Right forelimb (tissue), 1 donor: ENCODE measurements at places on chromosomes 6 and 20.

GRCh38 chr6:24214984-24215383, 89.0 kb downstream of the NRSN1 start:
- no peak for DNase-seq

DNA sequence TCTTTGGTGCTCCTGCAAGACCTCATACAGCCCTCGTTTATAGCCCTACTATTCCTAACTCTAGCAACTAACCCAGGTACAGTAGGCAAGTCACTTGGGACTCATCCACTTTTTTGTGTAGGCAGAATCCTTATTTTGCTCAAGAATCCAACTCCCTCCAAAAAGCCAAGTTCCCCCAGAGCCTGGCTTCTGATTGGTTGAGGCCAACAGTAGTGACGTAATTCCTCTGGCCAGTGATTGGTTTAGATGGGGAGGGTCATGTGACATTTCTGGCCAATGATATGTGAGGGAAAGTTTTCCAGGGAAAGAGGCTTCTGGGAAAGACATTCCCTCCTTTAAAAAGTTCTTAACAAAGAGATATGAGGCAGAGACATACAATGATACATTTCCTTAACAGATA, 32.1 kb downstream of the KIAA1755 start:
- no peak for DNase-seq

DNA sequence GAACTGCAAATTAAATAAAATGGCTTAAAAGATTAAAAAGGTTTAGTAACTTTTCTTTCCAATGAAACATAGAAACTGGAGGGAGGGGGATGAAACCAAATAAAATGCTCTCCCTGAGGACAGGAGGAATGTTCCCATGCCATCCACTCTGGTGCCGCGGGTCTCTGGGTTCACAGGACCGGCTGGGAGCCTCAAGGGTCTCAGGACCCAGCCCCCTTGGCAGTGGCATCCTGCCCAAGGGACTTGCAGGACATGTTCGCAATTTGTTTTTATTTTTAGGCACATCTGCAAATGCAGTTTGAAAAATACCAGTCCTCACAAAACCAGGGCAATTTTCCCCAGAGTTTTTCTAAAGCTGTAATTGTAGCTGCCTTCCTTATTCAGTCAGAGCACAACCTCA, 7.5 kb downstream of the BEND3 start:
- no peak for DNase-seq

DNA sequence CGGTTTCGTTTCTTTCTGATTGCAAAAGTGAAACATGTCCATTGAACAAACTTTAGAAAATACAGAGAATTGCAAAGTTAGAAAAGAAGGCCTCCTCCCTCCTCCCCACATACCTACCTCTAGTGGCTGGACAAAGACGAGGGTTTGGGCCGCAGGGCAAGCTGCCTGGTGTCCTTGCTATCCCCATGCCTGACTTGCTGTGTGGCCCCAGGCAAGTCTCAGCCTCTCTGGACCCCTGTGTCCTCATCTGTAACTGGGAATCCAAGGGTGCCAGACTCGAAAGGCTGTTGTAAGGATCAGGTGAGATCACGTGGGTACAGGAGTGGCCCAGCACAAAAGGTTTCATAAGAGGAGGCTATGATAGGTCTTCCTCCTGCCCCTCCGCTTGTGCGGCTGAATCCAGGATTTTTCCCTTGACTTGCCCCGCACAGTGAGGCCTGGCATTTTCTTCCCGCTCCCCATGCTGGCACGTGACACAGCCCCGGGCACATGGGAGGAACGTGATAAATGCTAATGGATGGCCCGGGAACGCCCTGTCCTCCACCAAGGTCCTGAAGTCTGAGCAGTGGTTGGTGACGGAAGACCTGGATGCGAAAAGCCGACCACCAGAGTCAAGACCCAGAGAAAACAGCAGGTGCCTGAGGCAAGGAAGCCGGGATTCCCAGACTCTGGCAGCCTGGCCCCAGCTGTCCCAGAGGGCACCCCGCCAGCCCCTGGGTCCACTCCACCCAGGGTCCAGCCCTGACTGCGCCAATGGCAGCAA, 55.8 kb downstream of the UBE2V1 start:
- DNase-seq: no peak

GRCh38 chr6:15280961-15281360, 35.1 kb downstream of the JARID2 start:
- no peak for DNase-seq

DNA sequence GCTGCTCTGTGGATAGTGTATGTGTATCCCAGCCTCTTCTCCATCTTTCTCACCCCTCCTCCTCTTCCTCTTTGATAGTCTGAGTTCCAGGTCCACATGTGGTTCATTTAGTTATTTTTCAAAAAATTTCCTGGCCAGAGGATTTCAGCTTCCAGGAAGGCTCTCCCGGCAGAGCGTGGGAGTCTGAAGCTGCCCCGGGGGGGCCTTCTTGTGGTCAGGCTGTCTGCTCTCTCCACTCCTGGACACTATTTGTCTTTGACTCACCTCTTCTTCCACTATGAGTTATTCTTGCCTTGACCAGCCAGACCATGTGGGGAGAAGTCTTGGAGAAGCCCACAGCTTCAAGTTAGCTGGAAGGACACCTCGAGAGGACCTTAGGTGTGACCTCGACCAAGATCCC, 258.8 kb downstream of the CDC5L start:
- no peak for DNase-seq

DNA sequence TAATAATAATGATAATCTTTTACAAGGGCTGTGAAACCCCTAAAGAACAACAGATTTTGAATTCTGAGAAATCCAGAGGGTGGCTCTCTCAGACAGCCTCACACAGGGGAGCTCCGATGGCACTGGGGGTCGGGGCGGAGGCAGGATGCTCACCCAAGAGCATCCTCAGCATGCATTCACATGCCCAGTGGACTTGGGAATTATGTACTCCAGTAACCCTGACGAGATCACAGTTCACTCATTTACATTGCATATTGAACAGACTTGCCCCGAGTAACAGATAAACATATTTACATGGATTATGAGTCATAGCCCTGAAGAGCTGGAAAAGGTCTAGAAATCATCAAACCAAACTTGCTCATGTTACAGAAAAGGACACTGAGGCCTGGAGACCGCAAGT, 482.7 kb upstream of the JARID2 start:
- no peak for DNase-seq

DNA sequence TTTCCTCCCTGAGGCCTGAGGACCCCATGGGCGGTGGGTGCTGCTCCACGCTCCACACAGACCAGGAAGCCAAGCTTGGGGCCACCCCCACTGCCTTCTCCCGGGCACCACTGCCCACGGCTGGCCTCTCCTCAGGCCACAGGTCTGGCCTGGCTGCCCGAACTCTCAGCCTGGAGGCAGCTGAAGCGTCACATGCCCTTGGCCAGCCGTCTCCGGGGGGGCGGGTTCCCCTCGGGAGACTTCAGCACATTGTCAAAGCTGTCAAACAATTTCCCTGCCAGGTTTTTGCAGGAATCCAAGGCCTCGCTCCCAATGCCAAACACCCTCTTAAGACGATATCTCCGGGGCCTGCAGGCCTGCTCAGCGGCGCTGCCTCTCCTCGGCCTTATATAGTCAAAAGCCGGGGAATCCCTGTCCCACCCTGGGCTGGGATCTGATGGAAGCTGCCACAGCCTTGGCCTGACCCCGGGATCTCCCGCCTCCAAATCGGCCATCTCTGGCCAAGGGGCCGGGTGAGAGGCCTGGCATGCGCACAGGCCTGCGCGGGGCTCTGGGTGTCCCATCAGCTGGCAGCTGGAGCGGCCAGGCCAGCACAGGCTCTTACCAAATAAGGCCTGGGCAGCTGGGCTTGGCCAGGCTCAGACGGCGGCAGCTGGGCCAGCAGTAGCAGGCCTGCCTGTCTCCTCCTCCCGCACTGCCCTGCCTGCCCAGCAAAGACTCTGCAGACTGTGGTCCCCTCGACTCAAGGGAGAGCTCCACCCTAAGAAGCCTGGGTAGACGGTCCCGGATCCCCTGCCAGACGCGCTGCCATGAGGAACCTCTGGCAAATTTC, 49.7 kb downstream of the RBM38 start:
- peak; percentile 79 for DNase-seq
